Type B pancreatic cell (in vitro differentiated cells): ENCODE measurements at places on chromosomes 2 and 18.
A peak's percentile ranks its signal among the peaks of the same experiment; 100 is the strongest.

DNA sequence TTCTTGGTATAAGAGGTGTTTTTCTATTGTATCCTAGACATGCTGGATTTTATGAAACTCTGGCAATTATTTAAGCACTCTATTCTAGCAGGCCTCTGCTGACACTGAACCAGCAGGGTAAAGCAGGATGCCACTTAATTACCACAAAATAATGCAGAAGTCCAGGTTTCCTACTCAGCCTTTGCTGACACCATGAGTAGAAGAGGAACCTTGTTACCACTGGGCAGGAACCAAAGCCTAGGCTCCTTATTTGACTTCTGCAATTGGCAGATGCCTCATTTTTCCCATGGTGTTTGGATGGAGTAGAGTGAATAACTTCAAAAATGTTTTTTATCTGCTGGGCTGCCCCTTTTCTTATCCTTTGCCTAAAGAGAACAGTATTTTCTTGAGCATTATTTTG, 60.8 kb downstream of the THNSL2 start:
- H3K4me1 ChIP-seq, result no peaks in the 10 kb centered on the region
- H3K36me3 ChIP-seq, result no peaks in the 10 kb centered on the region
- no peak overlapping the region for H3K4me3 ChIP-seq
- H3K27ac ChIP-seq, result no peak overlapping the region

GRCh38 chr2:100446696-100447095, 23.6 kb upstream of the NMS start:
- H3K4me3 ChIP-seq, result no peak overlapping the region
- H3K36me3 ChIP-seq, result no peaks in the 10 kb centered on the region
- no peak for DNase-seq
- no peaks in the 10 kb centered on the region for H3K4me1 ChIP-seq
- H3K27ac ChIP-seq, result no peak overlapping the region

DNA sequence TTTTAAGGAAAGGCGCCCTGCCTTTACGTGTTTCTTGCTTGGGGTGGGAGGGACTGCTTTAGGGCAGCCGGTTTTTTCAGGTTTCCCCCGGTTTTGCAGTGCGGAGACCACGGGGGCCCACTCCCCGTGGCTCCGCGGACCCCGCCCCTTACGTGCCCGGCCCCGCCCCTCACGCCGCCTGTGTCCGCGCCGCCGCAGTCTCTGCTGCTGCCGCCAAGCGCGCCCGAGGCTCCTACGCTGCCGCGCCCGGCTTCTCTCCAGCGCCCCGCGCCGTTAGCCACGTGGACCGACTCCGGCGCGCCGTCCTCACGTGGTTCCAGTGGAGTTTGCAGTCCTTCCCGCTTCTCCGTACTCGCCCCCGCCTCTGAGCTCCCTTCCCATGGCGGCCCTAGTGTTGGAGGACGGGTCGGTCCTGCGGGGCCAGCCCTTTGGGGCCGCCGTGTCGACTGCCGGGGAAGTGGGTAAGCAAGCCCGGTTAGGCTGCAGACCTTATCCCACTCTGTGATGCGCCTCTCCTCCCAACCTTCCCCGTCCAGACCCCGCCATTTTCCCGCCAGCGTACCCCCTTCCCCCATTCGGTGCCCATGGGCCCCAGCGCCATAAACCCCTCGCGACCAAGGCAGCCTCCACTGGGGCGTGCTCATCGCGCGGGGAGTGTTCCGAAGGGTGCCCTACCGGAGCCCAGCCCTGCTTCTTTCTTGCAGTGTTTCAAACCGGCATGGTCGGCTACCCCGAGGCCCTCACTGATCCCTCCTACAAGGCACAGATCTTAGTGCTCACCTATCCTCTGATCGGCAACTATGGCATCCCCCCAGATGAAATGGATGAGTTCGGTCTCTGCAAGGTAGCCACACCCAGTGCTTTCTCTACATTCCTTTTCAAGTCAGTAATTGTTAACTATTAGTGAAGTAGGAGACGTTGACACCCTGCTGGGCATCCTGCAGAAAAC, at the start of gene CAD:
CAD (plus strand) TSS at position 197 of the 949 bp plus-strand sequence; CDS start at position 380, 183 bp downstream.
- peak within 1 kb of the TSS; percentile 95 for H3K4me3 ChIP-seq
- peak within 1 kb of the TSS; percentile 98 for H3K27ac ChIP-seq
- DNase-seq, result peak; percentile 94
- peaks cover 38% of the 10 kb centered on the region for H3K4me1 ChIP-seq
- no peaks in the 10 kb centered on the region for H3K27me3 ChIP-seq

DNA sequence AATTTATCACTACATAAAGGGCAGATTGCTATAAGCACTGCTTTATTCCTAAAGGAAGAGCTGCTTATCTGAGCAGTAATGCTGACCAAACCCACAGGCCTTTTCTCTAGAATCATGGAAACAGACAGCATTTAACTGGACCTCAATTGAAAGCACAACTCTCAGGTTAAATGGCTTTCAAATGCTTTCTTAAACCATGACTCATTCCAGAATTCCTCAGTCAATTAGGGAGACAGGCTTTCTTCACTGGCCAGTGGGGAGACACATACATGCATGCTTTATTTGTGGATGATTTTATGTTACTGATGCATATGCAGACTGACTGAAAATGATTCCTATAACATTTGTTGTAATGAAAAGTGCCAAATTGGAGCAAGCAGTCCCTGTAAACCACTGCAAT, 114.6 kb downstream of the ACVR1 start:
- no peaks in the 10 kb centered on the region for H3K27me3 ChIP-seq
- no peak overlapping the region for H3K27ac ChIP-seq
- H3K36me3 ChIP-seq, result peaks cover 54% of the 10 kb centered on the region
- DNase-seq, result no peak
- H3K4me1 ChIP-seq, result no peaks in the 10 kb centered on the region

- H3K36me3 ChIP-seq, result no peaks in the 10 kb centered on the region
- no peak overlapping the region for H3K27ac ChIP-seq
- H3K4me3 ChIP-seq, result no peak overlapping the region
- peaks cover 3% of the 10 kb centered on the region for H3K27me3 ChIP-seq
- no peak for DNase-seq
Observed at GRCh38 chr18:13309748-13310670, 91.4 kb downstream of the LDLRAD4 start.

DNA sequence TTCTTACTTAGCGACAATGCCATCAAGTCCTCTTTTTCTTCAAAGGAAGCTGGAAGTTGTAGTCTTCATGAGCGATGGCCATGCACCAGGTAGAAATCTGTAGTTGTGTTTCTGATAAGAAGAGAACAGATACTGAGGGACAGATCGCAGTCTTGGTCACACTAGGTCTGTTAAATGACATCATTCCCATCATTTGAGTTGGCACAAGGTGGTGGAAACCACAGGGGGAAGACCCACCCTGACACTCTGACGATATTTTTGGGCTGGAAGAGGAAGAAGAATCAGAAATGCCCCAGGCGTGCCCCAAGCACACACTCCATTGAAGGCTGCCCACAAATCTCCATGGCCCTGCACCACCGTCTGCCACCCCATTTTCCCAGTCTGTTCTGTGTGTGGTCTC, 89.0 kb upstream of the BOD1L2 start:
- H3K4me1 ChIP-seq, result no peaks in the 10 kb centered on the region
- H3K27me3 ChIP-seq, result peaks cover 36% of the 10 kb centered on the region
- no peak for DNase-seq
- no peak overlapping the region for H3K4me3 ChIP-seq

DNA sequence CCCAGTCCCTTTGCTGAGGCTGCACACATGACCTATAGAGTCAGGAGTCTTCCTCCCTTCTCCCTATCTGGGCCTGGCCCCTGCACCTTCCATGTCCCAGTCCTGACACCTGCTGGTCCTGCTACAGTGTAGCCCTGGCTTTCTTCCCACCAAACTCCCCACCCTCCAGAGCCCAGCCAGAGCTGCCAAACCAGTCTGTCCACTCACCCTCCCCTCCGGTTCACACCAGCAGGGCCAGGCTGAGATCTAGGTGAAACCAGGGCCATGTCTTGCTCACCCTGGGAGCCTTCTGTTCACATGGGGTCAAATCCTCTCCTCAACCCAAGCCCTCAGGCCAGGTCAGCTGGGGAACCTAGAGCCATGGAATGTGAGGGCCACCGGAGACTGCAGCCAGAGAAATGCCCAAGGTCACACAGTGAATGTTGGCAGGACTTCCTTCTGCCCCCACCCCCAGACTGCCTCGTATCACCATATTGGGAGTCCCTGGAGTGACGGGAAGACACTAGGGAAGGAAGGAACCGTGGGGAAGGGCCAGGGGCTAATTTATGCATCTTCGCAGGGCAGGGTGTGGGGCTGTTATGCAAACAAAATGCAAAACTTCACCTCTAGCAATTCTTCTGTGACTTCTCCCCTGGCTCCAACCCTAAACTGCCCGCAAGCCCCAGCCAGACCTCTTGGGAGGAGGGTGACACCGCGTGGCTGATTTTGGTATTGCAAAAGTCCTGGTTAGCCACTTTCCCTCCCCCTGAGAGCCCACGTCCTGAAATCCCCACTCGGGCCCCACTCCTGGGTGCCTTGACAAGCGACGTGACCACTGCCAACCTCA, 14.6 kb downstream of the TNS1 start:
- peak overlapping the region; percentile 66 for H3K4me3 ChIP-seq
- peak overlapping the region; percentile 94 for H3K27ac ChIP-seq
- H3K27me3 ChIP-seq, result peaks cover 6% of the 10 kb centered on the region
- H3K36me3 ChIP-seq, result no peaks in the 10 kb centered on the region
- DNase-seq, result peak; percentile 89

- H3K4me3 ChIP-seq, result peak overlapping the region; percentile 85
- peaks cover 8% of the 10 kb centered on the region for H3K27me3 ChIP-seq
- H3K4me1 ChIP-seq, result peaks cover 13% of the 10 kb centered on the region
- H3K27ac ChIP-seq, result no peak overlapping the region
- peak; percentile 88 for DNase-seq
- H3K36me3 ChIP-seq, result no peaks in the 10 kb centered on the region
Observed at GRCh38 chr2:11129598-11130449, 25.4 kb upstream of the SLC66A3 start.
